ENCODE measurements at places on chromosomes 6 and 20. TPM values are rescaled to one million over a fixed set of nuclear protein-coding genes. Genes with fewer than 3 reads are reported as not detected.

Gene OR2H2
- not detected for total RNA-seq

Gene KCNQ2
- total RNA-seq, result not detected

Gene ZKSCAN3
- total RNA-seq, result 12.6 TPM

Gene RAMACL
- 0.30 TPM for total RNA-seq

Gene CST1
- not detected for total RNA-seq

Gene DLL1
- total RNA-seq, result 1.7 TPM

Gene RGS17
- total RNA-seq, result not detected

All from CD4-positive, alpha-beta memory T cell (primary cell).